Hair follicular keratinocyte (primary cell): ENCODE measurements at places on chromosomes 7 and 10. TPM values are rescaled to one million over a fixed set of nuclear protein-coding genes. Genes with fewer than 3 reads are reported as not detected.

The BLNK gene
- 0.31 and 0.87 TPM in 2 replicates for total RNA-seq

The CYP2E1 gene
- not detected in 2 replicates for total RNA-seq

The MRPS33 gene
- 42.2 and 50.4 TPM in 2 replicates for total RNA-seq

The ARMC3 gene
- not detected in 2 replicates for total RNA-seq

The CABCOCO1 gene
- total RNA-seq, result not detected in 2 replicates

The FBXL13 gene
- total RNA-seq, result 0.08 and 0.11 TPM in 2 replicates

The CNNM1 gene
- under 0.01 and 0.08 TPM in 2 replicates for total RNA-seq

The CALHM2 gene
- total RNA-seq, result 2.3 and 5.4 TPM in 2 replicates

The GIGYF1 gene
- total RNA-seq, result 7.9 and 9.4 TPM in 2 replicates

The EXOC6 gene
- 0.78 and 1.4 TPM in 2 replicates for total RNA-seq

The GPC2 gene
- total RNA-seq, result 0.30 and 1.1 TPM in 2 replicates

The ARHGEF35 gene
- 7.5 and 11.0 TPM in 2 replicates for total RNA-seq

The FBH1 gene
- total RNA-seq, result 56.2 and 57.6 TPM in 2 replicates

The GTF2IRD1 gene
- 12.5 and 14.4 TPM in 2 replicates for total RNA-seq

The TMEM229A gene
- not detected in 2 replicates for total RNA-seq

The NFE2L3 gene
- 7.6 and 8.0 TPM in 2 replicates for total RNA-seq
